SHP77 (cell line): ENCODE measurements at places on chromosomes 16 and 17.

DNA sequence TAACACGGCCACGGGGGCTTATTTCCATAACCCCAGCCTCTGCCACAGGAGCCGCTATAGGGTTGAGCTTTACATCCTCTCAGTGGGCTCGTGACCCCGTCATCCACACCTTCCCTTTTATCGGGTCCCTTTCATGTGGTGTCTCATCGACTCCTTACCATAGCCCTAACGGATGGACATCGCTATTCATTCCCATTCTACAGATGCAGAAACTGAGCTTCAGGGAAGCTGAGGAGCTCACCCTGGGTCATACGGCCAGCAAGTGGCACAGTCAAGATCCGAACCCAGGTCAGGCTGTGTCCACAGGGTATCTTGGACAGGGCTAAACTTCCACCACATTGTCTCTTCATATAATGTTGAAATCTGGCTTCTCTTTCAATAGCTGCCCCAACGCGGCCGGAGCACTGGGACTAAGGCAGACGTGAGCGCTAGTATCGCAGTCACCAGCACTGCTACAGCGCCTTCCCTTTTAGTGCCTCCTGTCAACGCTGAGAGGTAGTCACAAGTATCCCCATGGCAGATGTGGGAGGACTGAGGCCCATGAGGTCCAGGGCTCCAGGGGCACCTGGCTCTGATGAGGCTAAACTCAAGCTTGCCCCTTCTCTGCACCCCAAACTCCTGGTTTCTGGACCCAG lies 50.8 kb downstream of the SOCS1 start:
- DNase-seq = no peak

DNA sequence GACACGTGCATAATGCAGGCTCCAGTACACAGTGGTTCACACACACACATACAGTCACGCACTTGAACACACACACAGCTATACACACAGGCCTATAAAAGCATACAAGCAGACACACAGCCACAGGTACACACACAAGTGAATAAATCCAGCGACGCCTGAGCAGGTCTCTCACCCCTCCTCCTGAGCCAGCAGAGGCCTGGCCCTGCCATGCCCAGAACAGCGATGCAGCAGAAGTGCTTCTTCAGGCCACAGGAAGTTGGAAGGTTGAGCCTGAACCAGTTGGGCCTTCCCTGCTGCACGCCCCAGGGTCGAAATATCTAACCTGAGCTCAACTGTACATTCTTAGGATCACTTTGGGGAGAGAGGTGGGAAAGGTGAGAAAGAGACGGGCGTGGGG lies 7.3 kb upstream of the CD79B start:
- DNase-seq = no peak

- DNase-seq = no peak
Observed at GRCh38 chr16:84369938-84370627, 1.7 kb downstream of the ATP2C2 start.

DNA sequence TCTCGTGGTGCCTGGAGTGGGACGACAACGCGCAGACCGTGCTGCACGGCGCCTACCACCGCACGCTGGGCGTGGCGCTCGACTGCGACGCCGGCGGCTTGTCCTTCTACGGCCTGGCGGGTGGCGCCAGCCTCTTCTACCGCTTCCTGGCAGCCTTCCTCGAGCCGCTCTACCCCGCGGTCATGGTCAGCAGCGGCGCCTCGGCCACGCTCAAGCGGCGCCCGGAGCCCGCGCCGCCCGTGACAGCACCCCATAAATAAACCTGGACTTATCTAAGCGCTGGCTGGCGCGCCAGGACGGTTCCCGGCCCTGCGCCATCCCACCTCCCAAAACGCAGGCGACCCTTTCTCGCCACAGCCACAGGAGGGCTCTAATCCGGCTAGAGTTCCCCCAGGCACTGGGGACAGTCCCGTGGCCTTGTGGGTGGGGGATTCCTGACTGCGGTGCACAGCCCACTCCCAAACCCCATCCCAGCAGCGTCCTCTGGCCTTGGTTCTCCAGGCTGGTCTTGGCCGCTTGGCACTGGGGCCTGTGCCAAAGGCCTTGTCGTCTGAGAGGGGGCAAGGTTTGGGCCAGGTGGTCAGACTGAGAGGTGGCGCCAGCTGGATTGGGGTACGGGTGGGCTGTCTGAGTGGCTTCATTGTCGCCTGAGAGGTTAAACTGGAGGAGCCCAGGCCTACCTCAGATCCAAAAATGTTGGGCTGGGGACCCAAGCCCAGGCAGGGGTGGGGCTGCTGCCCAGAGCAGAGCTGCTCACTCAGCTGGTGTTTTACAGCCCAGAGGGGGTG lies 10.1 kb upstream of the SLC16A5 start:
- DNase-seq = no peak

GRCh38 chr17:32266051-32266388 lies 388 bp downstream of the RHBDL3 start:
- DNase-seq = no peak

DNA sequence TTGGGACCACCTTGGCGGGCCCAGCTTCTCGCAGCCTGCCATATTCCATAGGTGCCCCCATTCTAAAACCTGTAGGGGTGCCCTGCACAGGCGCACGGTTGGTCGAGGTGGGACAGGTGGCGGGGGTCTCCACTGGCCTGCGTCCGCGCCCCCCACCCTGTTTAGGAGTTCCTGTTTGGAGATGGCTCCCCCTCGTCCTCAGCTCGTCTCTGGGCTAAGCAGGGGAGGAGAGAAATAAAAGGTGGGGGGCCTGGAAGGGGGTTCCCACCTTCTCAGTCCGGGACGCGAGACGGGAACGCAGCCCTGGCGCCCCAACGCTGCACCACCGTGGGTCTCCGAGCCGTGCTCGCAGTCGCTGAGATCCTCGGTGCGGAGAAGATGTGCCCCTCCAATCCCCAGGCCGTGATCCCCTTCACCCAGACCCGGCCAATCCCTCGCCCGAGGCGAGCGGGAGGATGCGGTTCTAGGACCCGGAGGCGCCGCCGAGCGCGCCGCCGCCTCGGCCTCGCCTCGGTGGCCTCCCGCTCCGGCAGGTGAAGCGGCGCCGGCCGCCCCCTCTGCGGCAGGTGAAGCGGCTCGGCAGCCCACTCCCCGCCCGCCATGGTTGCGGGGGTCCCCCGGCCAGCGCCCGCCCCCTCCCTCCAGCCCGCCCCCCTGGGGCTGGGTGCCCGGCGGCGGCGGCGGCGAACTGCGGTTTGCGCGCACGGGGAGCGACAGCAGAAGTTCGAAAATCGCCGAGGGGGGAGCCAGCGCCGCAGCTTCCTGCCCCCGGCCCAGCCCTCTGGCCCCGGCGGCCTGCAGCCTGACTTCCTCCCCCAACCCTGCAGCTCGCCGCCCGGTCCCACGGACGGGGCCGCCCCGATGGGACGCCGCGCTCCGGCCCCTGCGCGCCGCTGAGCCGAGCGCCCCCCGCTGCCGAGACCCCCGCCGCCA lies at the start of gene FMNL1:
Gene FMNL1, plus strand, starts transcription at position 805 of the 933 bp plus-strand sequence. CDS start 240 bp downstream, outside the sequence.
- DNase-seq = no peak

DNA sequence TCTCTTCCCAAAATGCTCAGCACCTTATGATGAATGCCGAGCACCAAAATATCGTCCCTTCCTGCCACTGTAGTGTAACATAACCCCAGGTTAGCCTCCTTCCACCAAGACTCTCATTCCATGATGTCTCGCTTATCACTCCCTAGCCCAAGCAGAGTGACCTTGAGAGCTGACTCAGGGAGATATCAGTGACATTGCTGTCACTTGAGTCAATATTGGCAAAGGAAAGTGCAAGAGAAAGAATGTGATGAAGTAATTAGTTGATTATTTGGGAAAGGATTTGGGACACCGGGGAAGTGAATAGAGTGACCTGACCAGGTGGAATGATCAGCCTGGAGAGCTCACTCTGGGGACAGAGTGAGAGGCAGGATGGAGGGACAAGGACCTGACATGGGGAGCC lies 2.6 kb upstream of the ANKFN1 start:
- DNase-seq = no peak

DNA sequence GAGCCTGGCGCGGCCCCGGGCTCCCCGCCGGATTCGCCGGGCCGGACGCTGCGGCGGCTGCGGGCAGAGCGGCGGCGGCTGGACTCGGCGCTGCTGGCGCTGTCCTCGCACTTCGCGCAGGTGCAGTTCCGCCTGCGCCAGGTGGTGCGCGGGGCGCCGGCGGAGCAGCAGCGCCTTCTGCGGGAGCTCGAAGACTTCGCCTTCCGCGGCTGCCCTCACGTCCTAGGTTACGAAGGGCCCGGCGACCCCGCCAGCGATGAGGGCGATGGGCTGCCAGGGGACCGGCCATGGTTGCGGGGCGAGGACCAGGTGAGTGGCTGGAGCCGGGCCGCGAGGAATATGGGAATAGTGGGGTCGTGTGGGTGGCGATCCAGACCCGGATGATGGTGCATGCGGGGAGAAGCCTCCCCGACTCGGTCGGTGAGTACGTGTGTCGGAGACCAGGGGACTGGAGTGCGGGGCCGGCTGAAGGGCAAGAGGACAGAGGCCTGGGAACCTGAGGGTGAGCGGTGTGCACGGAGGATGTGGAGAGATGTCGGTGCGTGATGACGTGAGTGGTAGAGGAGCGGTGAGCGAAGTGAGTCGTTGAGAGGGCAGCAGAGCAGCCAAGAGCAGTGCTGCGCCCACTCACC lies 517 bp downstream of the RUNDC1 start:
- DNase-seq = peak; percentile 42

DNA sequence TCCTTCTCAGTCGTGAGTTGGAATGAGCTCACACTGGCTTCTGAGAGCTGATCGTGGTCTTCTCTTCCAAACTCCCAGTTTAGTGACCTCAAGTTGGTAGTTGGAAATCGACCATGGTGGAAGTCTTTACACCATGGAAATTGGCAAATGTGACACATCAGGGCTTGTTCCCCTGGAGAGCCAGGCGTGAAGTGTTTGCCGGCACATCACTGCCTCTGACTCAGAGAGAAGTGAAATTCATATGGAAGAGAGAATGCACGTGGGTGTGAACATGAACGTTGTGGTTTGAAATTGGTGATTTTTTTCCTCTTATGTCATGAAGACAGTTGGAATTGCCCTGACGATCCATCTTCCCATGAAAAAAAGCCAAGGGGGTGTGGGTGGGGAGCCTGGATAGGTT lies 47.4 kb downstream of the AXIN2 start:
- DNase-seq = no peak

DNA sequence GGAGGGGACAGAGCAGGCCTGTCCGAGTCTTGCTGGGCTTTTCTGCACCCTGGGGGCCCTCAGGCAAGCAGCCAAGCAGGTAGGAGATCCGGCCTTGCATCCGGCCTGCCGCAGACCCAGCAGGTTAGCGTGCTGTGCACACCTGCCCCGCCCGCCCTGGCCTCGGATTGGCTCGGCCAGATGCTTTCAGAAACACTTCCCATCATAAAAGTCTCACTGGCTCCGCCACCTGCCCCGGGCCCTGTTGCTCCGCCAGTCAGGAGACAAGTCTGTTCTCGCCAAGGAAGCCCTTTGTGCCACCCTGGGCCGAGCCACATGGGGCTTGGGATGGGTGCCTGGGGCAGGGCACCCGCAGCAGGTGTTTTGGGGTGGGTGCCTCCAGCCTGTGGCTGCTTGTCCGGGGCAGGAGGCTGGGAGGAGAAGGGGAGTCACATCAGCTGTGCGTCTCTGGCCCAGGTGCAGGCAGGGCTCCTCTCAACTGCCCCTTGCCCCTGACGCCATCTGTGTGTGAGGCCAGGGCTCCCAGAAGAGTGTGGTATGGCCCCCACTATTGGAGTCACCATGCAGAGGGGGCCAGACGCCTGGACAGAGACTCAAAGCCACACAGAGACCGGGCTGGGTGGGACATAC lies 228.2 kb upstream of the GSE1 start:
- DNase-seq = peak; percentile 71

- no peak for DNase-seq
Observed at GRCh38 chr16:89779231-89779908, 37.1 kb downstream of the FANCA start.

GRCh38 chr16:85978291-85978775 lies 79.4 kb downstream of the IRF8 start:
- DNase-seq = no peak

DNA sequence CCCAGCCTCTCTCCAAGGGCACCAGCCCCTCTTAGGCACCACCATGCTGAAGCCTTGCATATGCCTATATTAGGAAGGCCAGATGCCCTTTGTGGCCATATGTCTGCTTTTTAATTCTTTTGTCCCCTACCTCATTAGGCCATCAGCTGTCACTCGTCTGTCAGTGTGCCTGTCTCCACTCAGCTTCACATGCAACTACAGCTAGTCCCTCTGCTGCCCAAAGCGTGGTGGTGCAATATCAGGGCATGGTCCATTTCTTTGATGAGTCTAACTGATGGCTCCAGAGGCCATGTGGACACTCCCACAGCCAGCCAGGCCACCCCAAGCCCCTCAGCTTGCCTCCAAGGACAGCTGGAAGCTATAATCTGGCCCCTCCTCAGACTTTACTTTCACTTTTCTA lies 36.3 kb downstream of the MYO18A start:
- DNase-seq = peak; percentile 30

- DNase-seq = no peak
Observed at GRCh38 chr17:39360537-39360936, 40.9 kb downstream of the FBXL20 start.

DNA sequence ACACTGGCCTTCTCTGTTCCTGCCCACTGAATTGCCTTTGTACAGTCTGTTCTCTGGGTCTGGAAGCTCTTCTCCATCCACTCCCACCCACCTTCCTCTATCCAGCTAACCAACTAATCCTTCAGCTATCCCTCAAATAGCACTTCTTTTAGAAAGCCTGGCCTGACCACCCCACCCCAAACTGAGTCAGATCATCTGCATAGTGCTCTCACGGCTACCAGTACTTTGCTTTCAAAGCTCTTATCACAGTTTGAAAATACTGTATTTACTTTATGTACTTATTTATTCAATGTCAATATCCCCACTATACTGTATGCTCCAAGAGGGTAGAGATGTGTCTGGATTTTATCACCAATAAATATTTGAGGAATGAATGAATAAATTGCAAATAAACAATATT lies 4.5 kb upstream of the CLDN7 start:
- no peak for DNase-seq

- peak; percentile 87 for DNase-seq
Observed at GRCh38 chr17:16171613-16172012, 43.7 kb downstream of the NCOR1 start.

GRCh38 chr16:85291302-85292148 lies 179.3 kb upstream of the CIBAR2 start:
- DNase-seq = no peak

DNA sequence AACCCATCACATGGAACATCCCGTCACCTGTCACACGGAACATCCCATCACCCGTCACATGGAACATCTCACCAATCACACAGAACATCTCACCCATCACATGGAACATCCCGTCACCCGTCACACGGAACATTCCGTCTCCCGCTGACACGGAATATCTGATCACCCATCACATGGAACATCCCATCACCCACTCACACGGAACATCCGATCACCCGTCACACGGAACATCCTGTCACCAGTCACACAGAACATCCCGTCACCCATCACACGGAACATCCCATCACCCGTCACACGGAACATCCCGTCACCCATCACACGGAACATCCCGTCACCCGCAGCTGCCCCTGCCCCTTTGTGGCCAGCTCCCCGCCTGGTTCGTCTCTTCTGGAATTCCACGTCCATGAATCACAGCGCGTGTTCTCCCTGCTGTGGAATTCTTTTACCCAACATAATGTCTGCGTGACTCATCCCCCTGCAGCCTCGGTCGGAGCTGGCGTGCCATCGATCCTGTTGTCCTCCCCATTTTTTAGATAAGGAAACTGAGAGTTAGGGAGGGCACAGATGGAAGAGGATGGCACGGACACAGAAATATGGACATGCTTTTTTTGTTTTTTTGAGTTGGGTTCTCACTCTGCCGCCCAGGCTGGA lies 5.6 kb downstream of the CPNE7 start:
- no peak for DNase-seq
